HTR-8/SVneo (cell line): ENCODE measurements at places on chromosomes 6 and 20.

GRCh38 chr20:11124849-11125505, 451.2 kb upstream of the JAG1 start:
- DNase-seq = no peak

DNA sequence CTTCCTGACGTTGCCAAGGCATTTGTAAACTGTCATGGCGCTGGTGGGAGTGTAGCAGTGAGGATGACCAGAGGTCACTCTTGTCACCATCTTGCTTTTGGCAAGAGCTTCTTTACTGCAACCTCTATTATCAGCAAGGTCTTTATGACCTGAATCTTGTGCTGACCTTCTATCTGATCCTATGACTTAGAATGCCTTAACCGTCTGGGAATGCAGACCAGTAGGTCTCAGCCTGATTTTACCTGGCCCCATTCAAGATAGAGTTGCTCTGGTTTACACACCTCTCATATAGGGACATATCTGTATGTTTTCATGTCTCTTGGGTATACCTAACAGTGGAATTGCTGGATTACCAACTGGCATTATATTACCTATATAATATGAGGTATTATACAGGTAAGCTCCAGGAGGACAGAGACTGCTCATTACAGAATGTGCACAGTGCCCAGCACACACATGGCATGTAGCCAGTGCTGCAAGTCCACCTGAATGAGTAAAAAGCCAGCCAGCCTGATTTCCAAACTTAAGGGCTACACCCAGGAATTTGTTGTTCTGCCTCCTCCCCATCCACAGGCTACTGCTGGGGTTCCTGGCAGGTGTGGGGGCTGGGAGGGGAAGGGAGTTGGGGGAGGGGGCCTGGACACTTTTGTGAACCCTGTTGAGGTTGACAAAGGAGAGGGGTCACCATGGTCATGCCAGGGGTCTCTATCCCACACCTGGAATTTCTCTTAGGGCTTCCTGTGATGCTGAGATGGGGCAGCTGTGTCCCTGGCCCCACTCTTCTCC, 35.2 kb upstream of the BLCAP start:
- DNase-seq = no peak

- DNase-seq = no peak
Observed at GRCh38 chr20:37513779-37514359, 7.2 kb upstream of the NNAT start.

DNA sequence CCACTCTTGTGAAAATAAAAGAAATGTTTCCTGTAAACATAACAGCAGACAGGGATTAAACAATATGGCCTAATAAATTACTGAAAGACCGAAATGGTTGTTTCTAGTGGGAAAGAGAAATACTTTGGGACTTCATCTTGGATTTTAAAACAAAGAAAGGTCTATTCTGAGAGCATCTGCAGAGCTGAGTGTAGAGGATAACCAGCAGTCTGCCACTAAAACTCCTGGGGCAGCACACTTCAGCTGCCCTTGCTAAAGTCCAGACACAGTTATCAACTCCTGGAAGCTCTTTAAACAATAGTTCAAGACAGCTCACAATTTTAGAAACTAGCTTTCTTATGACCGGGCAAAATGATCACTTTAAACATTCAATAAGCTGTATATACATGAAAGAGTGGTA, 38.6 kb downstream of the AKIRIN2 start:
- no peak for DNase-seq

DNA sequence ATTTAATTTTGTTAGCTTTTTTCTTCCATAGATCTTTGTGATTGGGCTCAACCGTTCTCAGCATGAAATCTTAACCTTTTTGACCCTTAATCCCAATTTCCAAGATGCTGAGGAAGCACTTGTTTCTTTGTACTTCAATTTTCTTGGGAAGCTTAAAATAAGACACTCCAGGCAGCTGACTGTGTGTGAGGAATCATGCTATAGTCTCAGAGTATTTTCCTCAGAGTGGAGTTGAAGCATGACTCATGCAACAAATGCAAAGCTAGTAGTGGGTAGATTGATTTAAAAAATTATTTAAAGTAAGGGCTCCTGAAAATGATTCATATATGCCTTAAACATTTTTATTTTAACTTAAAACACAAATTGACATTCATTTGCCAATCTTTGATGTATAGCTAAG, 168.7 kb downstream of the BTBD3 start:
- DNase-seq = no peak

- no peak for DNase-seq
Observed at GRCh38 chr20:23337312-23337711, 13.3 kb upstream of the NXT1 start.

DNA sequence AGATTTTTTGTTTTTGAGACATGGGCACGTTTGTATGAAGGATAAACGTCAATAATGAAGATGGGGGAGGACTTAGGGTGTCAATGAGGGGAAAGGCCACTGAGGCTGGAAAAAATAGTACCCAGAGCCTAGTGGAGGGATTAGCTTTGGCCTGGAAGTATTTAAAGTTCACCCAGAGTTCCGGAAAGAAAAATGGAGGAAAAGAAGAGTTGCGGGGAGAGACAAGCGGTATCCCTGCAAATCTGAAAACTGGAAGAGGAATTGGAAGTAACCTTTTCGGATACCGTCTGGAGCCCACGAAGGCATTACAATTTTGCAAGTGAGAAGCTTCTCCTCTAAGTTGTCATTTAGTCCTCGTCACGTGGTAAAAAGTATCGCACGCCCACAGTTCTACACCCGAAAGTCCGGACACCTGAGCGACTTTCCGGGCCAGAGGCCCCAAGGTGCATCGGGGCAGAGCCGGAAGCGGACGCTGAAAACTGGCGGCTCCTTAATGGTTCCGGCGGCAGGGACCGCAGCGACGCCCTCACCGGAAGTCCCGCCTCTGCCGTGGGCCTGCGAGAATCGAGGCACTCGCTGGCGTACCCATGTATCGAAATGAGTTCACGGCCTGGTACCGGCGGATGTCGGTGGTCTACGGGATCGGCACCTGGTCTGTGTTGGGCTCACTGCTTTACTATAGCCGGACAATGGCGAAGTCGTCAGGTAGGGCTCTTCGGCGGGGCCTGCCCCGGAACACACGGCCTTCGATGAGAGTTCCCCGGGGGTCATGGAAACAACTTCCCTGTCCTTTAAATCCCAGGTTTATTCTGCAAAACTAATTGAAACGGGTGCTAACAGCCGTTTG, at the start of gene SMIM26:
Gene SMIM26 (plus strand): TSS at position 541 of the 847 bp plus-strand sequence. CDS start 47 bp downstream, at position 588.
- peak; percentile 94 for DNase-seq

GRCh38 chr20:35030136-35030535, 62.5 kb downstream of the TRPC4AP start:
- DNase-seq = no peak

DNA sequence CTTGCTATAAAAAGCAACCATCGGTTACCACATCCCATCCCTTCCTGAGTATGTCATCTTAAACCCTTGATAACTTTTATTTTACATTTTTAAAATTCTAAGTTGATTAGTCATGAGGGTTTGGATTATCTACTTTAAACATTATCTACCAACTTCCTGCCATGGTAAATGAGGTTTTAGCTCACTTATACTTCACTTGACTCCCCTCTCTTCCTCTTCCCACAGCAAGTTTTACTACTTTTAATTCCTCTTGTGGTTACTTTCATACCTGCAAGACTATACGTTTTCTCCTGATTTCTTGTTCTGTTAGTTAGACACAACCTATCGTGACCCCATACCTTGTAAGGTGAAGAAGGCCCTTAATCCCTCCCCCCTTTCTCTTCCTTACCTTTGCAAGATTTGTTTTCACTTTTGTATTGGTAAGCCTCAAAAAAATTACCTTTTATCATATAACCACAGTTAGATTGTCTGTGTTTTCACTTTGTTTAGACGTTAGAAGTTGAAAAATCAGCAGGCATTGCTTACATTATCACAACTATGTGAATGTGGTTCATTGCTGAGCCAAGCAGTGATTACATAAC, 60.1 kb upstream of the OGFRL1 start:
- peak; percentile 57 for DNase-seq
